ENCODE measurements at places on chromosomes 11 and 22.

DNA sequence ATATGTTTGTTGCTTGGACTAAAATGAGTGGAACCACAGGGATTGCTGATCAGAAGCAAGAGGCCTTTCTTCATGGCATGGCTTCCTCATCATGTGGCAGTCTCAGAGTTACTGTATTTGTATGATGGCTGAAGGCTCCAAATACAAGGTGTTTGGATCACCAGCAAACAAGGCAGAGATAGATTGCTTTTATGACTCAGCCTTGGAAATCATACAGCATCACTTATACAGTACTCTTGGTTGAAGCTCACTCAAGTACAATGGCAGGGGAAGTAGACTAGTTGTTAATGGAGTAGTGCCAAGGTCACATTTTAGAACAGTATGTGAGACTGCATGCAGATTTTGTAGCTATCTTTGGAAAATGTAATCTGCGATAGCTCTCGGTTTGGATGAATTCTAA, 16.6 kb downstream of the CAPRIN1 start:
- DNase-seq = no peak

DNA sequence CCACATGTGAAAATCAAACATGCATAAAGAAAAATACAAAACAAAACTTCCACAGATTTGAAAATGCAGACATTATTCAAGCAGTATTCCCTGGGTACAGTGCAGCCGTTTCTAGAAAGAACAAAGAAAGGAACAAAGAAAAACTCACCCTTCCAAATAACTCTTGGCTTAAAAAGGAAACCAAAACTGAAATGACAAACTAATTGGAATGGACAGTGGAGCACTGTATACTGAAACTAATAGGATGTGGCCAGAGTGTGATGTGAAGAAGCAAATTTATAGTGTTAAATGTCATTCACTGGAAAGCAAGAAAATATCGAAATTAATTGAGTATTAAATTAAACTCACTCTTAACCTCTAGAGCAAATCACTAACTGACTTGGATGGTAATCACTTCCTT, 55.4 kb downstream of the QSER1 start:
- no peak for DNase-seq

DNA sequence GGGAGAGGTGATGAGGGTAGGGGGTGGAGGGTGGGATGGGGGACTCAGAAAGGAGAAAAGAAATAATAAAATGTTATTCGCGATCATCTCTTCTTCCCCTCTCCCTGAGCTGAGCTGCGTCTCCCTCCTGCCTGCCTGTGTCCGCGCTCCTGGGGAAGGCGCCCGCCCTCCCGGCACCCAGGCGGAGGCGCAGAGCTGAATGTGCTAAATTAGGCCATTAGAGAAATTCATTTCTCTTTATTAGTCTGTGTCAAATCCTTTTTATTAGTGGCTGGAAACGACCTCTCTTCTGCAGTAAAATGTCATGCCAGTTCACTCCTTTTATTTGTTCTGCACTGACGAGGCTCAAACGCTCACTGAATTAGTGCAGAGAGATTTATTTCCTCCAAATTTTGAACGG, 116.1 kb downstream of the FEZ1 start:
- no peak for DNase-seq

- no peak for DNase-seq
Observed at GRCh38 chr22:47374901-47375575, 612.6 kb downstream of the TBC1D22A start.

DNA sequence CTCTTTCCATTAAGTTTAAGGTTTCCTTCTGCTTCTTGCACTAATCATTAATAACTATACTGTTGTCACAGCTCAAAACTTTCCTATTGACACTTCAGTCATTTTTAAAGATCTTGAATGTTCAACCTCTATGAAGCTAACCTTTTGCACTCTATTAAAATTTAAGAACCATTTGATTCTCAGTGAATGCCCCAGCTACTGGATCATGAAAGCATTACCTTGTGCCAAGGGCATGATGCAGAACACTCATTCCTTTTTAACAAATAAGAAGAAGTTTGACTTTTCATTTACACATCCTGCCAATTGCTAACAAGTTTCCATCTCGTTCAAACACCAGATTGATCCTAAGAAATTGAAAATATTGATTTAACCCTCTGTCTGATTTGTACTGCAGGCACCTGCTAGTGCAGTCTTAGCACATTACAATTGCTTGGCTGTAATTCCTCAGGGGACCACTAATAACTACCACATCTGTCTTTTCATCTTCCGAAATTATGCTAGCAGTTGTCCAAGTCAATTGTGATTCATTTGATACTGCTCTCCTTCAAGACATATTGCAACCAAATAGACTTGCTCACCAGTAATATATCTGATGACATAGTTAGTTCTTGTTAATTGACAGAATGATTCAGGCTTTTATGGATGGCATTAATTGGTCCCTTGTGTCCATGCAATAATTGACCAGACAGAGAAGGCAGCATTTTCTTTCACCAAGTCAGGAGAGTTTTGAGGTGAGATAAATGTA, 158.4 kb downstream of the TEAD1 start:
- no peak for DNase-seq

- no peak for DNase-seq
Observed at GRCh38 chr11:109153836-109154235, 268.2 kb upstream of the C11orf87 start.

DNA sequence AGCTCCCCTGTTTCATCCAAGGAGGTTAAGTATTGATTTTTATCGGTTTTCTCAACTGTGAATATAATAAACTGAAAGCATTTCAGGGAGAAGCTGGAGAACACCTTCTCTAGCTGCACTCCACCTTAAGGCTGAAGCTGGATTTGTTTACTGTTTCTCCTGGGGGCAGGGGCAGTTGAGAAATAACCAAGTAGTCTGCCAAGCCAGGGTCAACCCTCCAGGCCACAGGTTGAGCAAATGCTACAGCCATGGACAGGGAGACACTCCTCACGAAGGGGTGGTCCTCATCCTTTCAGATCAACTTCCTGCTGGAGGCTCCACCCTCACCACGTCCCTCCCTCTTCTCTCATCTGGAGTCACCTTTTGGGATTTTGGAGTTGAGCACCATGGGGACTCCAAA, at the start of gene TTC36:
Gene TTC36, plus strand, starts transcription at position 366 of the 400 bp plus-strand sequence. Its CDS starts 21 bp downstream, at position 387.
- no peak for DNase-seq

DNA sequence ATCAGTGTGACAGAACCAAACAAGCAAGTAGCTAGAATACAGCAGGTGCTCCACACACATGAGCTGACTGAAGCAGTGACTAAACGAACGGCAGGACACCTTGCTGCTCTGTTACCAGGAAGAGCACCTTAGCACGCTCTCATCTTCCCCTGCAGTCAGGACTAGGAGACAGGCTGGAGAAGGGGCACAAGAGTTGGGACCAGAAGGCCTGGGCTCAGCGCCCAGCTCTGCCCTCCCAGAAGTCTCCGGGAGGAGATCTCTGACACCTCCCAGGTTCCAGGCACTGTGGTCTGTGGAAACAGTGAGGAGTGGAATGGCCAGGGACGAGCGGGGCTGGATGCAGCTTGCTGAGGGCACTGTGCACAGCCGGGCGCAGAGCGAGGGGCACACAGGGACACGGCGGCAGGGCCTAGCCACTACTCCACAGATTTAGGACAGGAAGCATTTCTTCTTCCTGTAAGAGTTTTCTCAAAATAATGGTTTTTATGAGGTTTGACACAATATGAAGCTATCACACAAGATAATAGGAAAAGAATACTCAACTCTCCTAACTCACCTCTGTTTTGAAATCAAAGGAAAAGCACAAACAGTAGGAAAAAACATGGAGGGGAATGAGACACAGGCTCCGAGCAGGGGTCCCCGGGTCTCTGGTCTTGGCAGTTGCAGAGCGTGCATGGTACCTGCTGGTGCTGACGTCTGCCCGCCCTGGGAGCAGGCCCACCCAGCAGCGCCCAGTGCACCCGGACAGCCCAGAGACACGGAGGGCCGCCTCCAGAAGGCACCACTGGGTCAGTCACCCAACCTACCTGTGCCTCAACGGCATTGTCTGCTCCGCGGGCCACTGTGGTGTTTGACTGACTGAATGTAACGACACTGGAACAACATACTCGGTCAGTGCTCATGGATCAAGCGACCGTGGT, 67.6 kb downstream of the NCAPD3 start:
- DNase-seq = no peak

- no peak for DNase-seq
Observed at GRCh38 chr22:47767403-47767802, 1005.0 kb downstream of the TBC1D22A start.

- no peak for DNase-seq
Observed at GRCh38 chr11:31327417-31327816, 42.1 kb downstream of the DCDC1 start.

GRCh38 chr11:14542324-14542723, 22.1 kb upstream of the PSMA1 start:
- no peak for DNase-seq

DNA sequence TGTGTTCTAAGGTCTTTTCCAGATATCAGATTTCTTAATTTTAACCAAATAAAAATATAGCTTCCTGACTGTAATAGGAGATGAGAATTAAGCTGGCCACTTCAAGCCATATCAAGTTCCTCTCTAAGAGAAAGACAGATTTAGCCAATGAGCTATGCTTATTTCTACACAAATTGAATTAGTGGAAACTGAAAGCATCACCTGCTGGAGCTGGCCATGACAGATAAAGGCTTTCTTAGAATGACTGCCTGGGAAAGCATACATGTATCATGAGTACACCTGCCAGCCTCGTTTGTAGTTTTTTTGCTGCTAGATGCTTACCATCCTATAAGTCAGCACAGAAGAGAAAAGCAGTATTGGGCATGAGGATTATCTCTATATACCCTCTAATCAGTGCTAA, 53.5 kb upstream of the DBX1 start:
- no peak for DNase-seq

GRCh38 chr11:111814557-111815320, 48.5 kb upstream of the PPP2R1B start:
- peak; percentile 85 for DNase-seq

DNA sequence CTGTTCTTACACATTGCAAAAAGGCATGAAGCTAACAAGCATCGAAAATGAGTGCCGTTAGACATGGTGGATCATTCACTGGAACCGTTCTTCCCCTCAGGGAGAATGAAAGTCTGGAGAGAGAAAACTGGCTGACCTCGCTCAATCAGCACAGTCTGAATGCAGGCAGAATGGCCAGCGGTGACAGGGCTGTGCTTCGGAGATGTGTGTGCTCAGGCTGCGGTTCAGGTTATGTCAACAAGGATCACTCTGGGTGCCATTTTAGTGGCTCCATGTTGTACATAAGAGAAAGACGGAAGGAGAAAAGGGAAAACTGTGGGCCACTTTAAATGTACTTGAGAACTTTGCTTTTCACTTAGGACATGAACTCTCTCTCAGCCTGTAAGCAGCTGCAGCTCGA, 749.8 kb upstream of the ARHGAP42 start:
- DNase-seq = no peak

- no peak for DNase-seq
Observed at GRCh38 chr22:17803609-17804270, 29.5 kb upstream of the BID start.

GRCh38 chr11:104637662-104638170, 260.5 kb downstream of the CASP12 start:
- DNase-seq = no peak

DNA sequence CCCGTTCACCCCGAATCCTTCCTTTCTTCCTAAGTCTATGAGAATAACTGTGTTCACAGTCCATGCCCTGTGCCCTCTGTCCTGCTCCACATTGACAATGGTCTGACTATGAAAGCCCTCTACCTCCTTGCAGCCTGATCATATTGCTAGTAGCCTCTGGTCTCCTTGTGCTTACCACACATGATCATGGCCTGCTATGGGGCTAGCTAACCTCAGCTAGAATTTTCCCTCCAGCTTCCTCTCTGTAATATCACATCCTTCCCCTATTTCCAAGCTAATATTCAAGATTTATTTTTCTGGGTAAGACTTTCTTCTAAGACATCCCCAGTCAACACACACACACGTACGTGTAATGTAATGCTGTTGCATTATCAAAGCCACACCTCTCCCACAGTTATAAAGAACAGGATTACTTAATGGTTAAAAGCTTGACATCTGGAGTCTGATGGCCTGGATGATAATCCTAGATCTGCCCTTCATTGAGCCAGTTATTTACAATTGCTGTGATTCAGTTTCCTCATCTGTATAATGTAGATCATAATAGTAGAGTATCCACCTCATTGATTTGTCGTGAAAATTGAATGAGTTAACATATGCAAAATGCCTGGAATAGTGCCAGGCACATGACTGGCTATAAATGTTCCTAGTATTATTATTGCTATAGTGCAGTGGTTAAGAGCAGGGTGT, 214.4 kb upstream of the BLID start:
- DNase-seq = no peak

DNA sequence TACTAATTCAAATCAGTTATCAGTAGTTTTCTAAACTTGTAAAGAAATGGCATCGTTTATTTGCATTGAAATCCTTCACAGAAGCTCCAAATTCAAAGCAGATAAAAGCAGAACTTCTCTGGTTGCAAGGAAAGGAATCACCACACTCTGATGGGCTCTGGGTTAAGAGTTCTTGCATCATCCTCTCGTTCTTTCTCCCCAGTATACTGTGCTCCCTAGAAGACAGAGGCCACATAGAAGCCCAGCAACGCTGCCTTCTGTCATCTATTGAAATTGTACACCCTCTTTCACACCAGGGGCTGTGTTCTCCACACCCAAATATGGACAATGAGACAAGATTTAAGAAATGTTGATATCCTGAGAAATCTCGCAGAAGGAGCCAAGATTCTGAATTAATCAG, 29.3 kb downstream of the FAT3 start:
- DNase-seq = no peak

DNA sequence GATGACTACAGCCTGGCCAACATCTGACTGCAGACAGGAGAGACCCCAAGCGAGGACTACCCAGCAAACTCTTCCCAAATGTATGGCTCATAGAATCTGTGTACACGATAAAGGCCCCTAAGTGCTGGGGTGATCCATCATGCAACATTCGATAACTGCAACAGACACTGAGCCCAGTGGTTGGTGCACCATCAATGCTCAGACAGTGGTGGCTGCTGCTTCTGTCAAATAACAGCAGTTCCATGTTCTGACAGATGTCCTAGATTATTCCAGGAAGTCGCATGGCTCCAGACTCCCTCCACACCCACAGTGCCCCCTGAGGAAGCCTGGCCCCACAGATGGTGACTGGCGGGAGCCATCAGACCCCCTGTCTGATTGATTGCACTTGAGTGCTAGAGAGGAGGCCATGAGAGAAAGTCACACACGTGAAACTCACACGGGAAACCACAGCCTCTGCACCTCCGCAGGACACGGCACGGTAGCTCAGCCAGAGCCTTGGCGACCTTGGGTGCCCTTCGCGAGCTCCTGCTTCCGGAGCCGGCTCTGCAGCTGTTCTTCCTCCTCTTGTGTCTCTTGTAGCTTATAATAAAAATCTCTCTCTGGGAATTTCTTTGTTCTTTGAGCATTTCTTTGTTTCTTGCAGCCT, 1155.9 kb downstream of the TBC1D22A start:
- DNase-seq = no peak
